GM18507 (cell line): ENCODE measurements at places on chromosomes 2 and 18.

GRCh38 chr2:215797676-215798075 is 215.7 kb downstream of the MREG start:
- no peak for DNase-seq

DNA sequence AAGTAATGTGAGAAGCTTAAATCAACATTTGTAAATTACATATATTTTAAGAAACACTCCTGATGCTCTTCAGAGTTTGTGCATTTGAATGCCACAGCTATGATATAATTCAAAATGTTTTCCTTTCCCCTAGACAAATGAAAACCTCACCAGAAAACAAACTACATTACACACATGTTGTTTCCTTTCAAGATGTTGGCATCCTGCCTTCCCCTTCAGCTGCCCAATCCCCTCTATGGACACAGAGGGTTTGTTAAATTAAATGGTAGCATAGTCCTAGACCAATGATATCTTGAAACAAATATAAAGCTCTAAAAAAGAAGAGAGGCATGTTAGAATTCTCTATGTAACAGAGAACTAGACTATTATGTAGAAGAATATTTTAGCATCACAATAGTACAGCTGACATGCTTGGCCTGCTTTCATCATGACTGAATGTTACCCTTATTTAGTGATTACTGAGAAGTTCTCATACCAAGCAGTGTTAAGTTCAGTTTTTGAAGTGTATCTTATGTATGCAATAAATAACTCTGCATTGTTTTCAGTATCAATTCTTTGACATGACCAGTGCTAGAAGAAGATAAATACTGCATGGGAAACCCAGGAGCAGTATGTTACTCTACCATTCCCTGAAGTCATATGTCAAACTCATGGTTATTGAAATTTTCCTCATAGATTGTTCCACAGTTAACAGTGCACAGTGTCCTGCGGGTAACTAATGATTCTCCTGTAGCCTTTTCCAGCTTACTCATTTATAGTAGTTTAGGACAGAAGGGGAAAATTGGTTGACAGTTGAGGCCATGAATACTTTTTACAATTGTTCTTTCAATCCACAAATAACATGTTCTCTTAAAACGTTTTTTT is 316.3 kb upstream of the KCNJ3 start:
- no peak for DNase-seq

- no peak for DNase-seq
These were observed 134.3 kb upstream of the PIEZO2 start for GRCh38 chr18:11283479-11284161.

DNA sequence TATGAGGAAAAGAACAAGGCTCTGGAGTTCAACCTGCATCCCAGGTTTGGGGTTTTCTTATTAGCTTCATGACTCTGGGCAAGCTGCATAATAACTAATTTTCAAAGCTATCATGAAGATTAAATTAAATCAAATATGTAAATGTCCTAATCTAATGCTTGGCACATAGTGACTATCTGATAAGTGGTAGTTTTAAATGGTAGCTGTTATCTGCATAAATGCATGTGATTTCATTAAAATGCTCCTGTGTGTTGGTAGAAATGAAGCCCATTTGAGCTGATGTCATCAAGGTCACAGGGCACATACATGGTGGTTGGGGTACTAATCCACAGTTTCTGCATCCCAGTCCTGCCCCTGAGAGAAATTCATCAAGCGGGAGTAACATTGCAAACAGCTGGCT is 428.8 kb downstream of the LRATD1 start:
- no peak for DNase-seq

GRCh38 chr2:231469583-231469950 is 5.3 kb upstream of the NCL start:
- no peak for DNase-seq

GRCh38 chr2:15178946-15179345 is 382.2 kb downstream of the NBAS start:
- no peak for DNase-seq

DNA sequence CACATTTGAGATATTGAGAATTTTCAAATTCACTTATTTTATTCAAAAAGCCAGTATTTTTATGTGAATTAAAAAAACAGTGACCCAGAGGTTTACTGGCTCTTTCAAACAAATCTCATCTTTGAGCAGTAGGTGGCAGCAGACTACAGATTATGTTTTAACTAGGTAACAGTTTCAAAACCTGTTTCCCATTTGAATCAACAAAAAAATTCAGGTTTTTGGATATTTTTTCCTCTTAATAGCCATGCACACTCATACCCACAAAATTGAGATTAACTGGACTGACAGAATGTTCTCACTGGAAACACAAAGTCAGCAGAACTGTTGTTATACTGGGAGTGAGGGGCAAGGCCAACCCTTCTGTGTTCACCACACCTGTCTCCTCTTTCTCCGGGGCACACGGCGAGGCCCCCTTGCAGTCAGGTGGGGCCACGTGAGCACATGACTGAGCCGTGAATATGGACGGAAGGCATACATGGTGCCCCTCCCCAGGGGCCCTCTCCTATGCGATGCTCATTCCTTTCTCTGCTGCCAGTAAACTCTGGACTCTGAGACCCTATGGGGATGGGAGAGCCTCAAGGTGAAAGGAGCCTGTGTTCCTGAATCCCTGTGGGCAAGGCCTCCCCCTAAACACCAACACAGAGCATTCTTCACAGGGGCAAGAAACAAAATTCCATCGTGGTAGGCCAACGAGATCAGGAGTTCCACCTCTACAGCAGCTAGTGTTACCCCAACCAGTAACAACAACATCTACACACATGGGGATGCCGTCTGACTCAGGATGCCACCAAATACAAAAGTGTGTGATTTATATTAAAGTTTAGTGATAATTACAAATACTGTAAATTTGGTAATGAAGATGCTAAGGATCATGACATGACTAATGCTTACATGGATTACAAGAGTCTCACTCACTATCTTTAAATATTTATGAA is 80.4 kb downstream of the LPIN2 start:
- DNase-seq: no peak

- no peak for DNase-seq
These were observed 14.5 kb upstream of the KIF3C start for GRCh38 chr2:25996844-25997243.

DNA sequence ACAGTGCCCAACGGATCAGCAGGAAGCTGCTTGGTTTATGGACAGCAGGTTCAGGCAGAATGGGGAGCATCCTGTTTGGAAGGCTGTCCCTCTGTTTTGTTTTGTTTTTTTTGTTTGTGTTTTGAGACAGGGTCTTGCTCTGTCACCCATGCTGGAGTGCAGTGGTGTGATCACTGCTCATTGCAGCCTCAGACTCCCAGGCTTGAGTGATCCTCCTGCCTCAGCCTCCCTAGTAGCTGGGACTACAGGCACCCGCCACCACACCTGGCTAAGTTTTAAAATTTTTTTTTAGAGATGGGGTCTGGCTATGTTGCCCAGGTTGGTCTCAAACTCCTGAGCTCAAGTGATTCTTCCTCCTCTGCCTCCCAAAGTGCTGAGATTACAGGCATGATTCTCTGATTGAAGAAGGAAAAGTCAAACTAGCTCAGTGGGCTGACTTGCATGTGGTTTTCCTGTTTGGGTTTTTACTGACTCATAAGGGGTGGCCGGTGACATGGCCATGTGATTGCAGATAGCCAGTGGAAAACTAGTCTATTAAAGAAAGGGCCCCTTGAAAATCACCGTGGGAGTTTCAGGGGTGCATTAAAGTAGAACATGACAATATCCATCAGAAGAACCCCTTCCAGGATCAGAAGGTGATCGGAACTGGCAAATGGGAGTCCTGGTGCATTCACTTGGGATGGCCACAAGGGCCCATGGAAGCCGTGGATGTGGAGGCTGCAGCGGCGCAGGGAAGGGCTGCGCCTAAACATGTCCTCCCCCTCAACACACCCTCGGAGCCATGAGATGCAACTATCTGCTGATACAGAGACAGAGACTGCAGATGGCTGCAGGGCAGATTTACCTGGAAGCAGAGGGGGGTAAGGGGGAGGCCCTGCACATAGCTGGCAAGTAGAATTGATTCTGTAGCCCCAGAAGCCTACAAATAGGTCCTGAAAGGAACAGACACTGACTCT is 26.5 kb downstream of the AQP12B start:
- peak; percentile 18 for DNase-seq

- no peak for DNase-seq
These were observed 116.5 kb downstream of the DOCK10 start for GRCh38 chr2:224925810-224926100.

GRCh38 chr2:120631724-120632123 is 103.9 kb upstream of the GLI2 start:
- no peak for DNase-seq

DNA sequence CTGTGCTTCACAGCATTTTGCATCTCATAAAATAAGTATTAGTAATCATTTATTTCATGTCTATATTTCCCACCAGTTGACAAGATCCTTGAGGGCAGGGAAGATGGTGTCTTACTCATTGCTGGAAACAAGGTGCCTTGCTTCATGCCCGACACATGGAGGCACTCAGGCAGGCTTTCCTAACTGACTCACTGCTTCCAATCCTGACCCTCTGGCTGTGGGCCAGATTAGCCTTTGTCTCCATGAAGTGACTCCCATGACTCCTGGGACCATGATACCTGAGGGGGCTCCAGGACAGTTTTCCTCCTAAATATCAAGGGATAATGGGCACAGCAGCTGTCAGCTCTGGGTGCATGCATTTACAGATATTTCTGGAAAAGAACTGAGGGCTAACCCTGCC is 275.1 kb downstream of the AGPS start:
- no peak for DNase-seq

GRCh38 chr2:236597629-236598028 is 28.0 kb downstream of the ACKR3 start:
- DNase-seq: no peak

DNA sequence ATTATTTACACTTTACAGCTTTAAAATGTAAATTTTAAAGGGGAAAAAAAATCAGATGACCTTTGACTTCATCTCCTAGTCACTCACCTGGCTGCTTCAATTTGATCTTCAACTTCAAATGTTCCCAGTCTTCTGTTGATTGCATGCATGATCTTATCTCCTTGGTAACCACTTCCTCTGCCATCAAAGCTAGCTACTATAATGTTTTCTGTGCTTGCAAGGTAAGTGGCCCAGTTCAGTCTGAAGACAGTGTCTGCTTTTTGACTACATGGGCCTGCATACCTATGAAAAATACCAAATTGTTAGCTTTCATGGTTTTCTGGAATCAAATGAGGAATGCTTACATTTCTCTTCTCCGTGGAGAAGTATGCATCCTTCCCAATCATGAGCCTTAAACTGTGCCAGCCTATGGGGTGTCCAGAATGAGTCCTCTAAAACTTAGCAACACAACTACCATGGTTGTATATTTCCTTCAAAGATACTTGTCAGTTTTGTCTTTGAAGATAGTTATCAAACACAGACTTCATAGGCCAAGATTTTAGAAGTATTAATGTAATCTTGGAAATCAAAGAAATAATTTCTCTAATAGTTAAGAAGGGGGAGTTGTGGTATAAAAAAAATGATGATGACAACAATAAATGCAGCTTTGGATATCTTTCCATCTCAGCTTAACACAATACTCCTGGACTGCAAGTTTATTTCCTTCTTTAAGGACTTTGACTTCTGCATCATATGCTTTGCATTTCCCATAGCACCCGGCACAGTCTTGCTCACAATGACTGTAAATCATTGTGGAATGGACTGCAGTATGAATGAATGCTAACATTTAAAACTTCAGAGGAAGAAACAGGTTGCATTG is 62.1 kb downstream of the DPP4 start:
- no peak for DNase-seq

GRCh38 chr2:147149575-147150240 is 695.1 kb upstream of the ACVR2A start:
- no peak for DNase-seq
